ENCODE measurements at places on chromosomes 1 and 21.

- DNase-seq = no peak
Measured at GRCh38 chr1:85756864-85757263, 48.6 kb upstream of the ZNHIT6 start.

DNA sequence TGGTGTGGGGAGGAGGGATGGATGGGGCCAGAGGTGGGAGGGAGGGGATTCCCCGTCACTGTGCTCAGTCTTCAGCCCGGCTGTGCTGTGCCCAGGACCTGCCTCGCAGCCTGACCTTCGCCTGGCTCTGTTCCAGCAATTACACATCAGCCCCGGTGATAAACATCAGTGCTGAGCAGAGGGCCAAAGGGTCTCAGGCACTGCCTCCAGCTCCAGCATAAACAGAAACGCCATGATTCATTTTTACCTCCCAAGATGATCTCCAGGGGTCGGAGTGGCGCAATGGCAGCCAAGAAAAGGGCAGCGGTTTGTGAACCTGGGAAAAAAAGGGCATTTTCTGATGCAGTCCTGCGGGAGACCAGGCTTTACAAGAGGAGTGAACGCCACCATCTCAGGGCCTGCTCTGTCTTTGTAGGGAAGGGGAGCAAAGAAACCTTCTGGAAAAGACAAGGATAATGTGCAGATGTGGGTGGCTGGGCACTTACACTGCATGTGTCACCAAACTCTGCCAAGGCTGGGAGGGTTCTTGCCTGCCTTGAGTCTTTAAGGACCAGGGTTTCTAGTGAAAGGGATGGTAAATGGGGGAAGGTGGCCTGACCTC is 28.1 kb downstream of the SHISA4 start:
- DNase-seq = no peak

GRCh38 chr1:228304225-228304624 is 96.4 kb downstream of the OBSCN start:
- DNase-seq = peak; percentile 9

- DNase-seq = no peak
Measured at GRCh38 chr1:171220081-171220420, 28.2 kb upstream of the FMO1 start.

GRCh38 chr1:200771625-200772555 is 33.2 kb downstream of the CAMSAP2 start:
- DNase-seq = no peak
